ENCODE measurements at places on chromosomes 16 and 17.

DNA sequence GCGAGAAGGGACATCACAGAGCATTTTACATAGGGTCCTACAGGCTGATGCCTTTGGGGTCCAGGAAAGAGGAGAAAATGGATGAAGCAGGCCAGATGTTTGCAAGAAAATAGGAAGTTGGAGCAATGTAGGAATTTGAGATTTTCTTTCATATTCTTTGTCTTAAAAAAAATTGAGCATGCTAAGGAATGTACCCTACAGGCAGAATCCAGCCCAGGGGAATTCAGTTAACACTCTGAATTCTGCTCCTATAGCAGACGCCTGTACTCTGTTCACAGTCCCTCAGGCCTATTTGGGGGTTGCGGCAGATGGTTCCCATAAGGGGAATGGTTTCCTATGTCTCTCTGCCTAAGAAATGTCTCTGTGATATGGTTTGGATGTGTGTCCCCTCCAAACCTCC lies 393.7 kb upstream of the C16orf82 start:
- DNase-seq, result no peak

- DNase-seq, result no peak
Measured at GRCh38 chr17:75892556-75893224, 4.1 kb downstream of the TRIM65 start.

GRCh38 chr16:72952404-72952803 lies 95.5 kb downstream of the ZFHX3 start:
- DNase-seq, result no peak

GRCh38 chr17:65409381-65409780 lies 152.1 kb downstream of the AXIN2 start:
- peak; percentile 3 for DNase-seq

DNA sequence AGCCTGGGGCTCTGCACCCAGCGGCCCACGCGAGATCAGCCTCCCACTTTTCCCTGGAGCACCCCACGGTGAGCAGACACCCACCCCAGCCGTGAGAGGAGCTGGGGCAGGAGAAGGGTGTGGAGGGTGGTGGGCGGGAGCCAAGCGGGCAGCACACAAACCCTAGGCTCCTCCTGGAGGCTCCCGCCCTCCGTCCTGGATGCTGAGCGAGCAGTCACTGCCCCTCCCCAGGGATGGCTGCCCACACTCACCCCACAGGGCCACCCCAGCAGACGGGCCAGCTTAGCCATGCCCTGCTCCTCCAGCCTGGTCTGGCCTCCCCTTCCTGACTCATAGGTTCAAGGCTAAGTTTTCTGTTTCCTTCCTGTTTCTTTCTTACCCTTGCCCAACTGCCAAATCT lies 15.7 kb upstream of the ABCC3 start:
- no peak for DNase-seq

DNA sequence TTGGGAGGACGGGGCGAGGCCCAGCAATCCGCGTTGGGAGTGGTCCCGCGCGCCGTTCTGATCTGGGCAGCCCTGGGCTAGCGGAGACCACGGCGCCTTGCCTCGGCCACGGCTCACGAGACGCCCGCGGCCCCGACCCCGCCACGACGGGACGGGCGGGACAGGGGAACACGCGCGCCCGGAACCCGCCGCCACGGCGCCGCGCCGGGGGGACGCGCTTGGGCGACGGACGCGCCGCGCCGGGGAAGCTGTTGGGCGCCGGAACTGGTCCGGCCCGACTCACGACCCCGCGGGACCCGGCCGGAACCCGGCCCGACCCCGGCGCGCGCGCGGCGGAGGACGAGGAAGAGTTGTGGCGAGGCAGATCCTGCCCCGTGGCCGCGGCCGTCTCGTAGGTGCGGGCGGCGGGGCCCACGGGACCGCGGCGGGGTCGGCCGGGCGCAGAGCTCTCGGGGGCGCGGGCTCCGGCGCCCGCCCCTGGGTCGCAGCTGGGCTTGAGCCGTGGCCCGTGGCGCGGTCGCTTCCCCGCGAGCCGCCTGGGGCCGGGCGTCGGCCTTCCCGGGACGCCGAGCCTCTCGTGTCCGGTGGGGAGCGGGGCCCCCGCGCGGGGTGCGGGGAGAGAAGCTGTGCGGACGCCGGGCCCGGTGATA lies at the start of gene ACSF3:
Gene ACSF3 (plus strand): TSS at position 251 of the 650 bp plus-strand sequence. CDS start 6,830 bp downstream, outside the sequence.
- DNase-seq, result peak; percentile 22

- DNase-seq, result no peak
Measured at GRCh38 chr17:1947743-1948516, 77.2 kb downstream of the RTN4RL1 start.

DNA sequence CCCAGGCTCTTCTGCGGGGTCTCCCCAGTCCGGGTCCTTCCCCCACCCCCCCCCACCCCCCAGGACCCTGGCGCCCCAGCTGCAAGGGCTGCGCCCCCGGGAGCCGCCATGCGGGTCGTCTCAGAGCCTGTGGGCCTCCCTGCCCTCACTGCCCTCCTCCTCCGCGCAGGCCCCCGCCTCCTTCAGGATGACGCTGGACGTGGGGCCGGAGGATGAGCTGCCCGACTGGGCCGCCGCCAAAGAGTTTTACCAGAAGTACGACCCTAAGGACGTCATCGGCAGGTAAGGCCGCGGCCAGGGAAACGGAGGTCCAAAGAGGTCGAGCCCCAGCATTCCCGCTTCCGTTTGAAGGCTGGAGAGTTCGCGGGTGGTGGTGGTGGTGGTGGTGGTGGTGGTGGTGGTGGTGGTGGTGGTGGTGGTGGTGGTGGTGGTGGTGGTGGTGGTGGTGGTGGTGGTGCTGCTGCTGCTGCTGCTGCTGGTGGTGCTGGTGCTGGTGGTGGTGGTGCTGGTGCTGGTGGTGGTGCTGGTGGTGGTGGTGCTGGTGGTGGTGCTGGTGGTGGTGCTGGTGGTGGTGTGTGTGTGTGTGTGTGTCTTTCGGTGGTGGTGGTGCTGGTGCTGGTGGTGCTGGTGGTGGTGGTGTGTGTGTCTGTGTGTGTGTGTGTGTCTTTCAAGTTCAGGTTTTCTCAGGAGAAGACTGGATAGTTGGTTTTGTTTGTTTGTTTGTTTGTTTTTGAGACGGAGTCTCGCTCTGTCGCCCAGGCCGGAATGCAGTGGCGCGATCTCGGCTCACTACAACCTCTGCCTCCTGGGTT lies 615 bp downstream of the PHKG2 start:
- no peak for DNase-seq

DNA sequence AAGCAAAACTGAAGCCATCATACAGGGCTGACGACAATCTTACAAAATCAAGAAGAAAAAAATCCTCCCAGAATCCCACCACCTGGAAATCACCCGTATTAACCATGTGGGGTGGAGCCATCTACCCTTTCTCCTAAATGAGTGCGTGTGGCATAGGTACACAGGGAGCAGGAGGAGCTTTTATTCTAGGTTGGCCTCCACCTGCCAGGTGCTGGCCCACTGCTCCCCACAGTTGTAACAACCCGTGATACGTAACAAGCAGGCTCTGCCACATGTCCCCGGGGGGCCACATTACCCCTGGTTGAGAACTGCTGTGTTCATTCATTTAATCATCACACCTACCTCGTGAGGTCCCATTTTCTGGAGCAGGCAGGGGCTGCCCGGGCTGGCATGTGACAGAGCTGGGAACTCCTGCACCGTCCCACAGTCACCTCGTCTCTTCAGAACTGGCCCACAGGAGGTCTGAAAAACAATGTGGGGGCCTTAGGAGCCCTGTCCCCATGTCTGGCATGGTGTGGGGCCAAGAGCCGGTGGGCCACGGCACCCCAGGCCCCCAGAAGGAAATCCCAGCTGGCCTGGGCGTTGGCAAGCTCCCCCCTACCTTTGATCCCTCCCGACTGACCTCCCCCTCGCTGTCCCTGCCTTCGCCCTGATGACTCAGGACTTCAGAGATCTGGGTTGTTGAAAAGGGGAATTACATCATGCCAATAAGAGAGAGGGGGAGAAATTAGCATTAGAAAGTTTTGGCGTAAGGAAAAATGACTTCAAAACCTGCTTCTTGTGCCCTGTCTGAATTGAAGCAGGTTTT lies 12.9 kb downstream of the CMIP start:
- no peak for DNase-seq

- no peak for DNase-seq
Measured at GRCh38 chr16:83351846-83352245, 455.9 kb upstream of the HSBP1 start.

DNA sequence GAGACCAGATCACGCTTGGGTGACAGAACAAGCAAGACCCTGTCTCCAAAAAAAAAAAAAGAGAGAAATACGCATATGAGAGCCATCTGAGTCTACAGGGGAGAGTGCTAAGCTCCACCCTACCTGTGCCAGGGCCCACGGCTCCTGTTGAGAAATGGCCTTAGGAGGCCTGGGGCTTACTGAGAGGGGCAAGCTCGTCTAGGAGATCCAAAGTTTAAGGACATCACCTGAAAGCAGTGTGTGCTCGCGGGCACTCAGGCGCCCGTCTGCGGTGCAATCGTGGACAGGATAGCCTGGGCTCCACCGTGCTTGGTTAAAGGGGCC lies 14.5 kb upstream of the BAIAP2 start:
- no peak for DNase-seq

DNA sequence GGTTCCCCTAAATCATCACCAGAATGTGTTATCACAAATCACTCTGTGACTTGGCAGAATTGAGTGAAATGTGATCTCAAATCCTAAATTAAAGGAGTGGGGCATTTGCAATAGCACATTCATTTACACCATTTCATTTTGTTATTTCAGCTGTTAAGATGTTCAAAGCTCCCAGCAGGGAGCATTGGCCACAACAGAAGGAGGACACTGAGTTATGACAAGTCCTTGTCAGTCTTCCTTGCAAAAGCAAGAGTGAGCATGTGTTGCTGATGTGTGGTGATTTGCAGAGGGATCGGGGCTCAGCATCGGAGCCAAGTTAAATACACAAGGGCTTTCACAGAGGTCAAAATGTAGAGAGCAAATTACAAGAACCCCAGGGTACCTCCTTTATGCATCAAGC lies 372.2 kb upstream of the CDH5 start:
- peak; percentile 41 for DNase-seq

GRCh38 chr16:11806721-11807120 lies 9.7 kb upstream of the ZC3H7A start:
- no peak for DNase-seq

- DNase-seq, result no peak
Measured at GRCh38 chr17:76843703-76844484, 24.3 kb upstream of the MGAT5B start.

All from NCI-H1930 (cell line).